ENCODE measurements at places on chromosomes 13 and 19. TPM values are rescaled to one million over a fixed set of nuclear protein-coding genes. Genes with fewer than 3 reads are reported as not detected.

GRCh38 chr19:18551631-18552030 is 6.0 kb upstream of the KXD1 start:
- H3K4me1 ChIP-seq, result no peaks in the 10 kb centered on the region
- H3K4me3 ChIP-seq, result no peak overlapping the region
- DNase-seq, result no peak
- no peaks in the 10 kb centered on the region for H3K27me3 ChIP-seq

DNA sequence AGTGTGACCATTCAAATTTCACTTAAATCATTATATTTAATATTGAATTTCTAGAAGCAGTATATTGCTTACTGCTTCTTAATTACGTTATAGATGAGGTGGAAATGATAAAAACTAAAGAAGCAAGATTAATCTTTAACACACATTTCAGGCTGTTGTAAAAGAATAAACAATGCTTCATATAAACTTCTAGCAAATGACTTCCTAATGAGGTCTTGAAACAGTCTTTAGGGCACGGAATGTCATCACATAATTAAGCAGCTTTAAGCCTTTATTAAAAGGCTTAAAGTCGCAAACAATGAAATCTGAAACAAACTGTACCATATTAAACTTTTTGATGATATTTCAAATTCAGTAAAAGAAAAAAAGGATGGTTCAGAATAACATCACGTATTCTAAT is 1.9 kb downstream of the SLITRK6 start:
- no peak overlapping the region for H3K4me3 ChIP-seq
- no peaks in the 10 kb centered on the region for H3K4me1 ChIP-seq
- DNase-seq, result no peak
- H3K27me3 ChIP-seq, result no peaks in the 10 kb centered on the region

GRCh38 chr13:104869501-104869900 is 1666.0 kb downstream of the EFNB2 start:
- no peak overlapping the region for H3K27ac ChIP-seq
- H3K36me3 ChIP-seq, result no peaks in the 10 kb centered on the region
- H3K4me1 ChIP-seq, result no peaks in the 10 kb centered on the region
- DNase-seq, result no peak

- no peaks in the 10 kb centered on the region for H3K4me1 ChIP-seq
- no peaks in the 10 kb centered on the region for H3K36me3 ChIP-seq
- H3K27me3 ChIP-seq, result no peaks in the 10 kb centered on the region
These were observed 32.5 kb downstream of the PCDH20 start for GRCh38 chr13:61383111-61383510.

- no peaks in the 10 kb centered on the region for H3K36me3 ChIP-seq
- DNase-seq, result no peak
- no peak overlapping the region for H3K27ac ChIP-seq
These were observed 25.4 kb upstream of the SEMA6B start for GRCh38 chr19:4584670-4585460.

DNA sequence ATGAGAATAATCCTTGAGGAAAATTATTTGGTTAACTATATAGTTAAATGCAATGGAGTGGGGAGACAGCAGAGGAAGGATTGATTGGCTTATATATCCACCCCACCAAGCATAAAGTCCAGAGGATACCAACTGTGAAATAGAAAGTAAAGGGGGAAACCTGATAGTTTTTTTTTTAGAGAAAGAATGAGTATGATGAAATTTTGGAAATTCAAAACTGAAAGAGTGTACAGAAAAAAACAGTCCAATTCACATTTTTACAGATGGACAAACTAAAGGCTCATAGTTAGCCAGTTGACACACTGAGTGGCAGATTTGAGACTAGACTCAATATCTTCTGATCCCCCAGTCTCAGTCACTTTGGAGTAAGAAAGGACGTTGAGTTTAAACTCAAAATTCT is 51.1 kb downstream of the FNDC3A start:
- H3K27me3 ChIP-seq, result no peaks in the 10 kb centered on the region
- no peak overlapping the region for H3K4me3 ChIP-seq
- H3K4me1 ChIP-seq, result no peaks in the 10 kb centered on the region
- DNase-seq, result no peak

GRCh38 chr19:41837981-41838708 is 6.3 kb downstream of the LYPD4 start:
- no peaks in the 10 kb centered on the region for H3K36me3 ChIP-seq
- no peak overlapping the region for H3K4me3 ChIP-seq
- no peak for DNase-seq
- no peaks in the 10 kb centered on the region for H3K27me3 ChIP-seq

DNA sequence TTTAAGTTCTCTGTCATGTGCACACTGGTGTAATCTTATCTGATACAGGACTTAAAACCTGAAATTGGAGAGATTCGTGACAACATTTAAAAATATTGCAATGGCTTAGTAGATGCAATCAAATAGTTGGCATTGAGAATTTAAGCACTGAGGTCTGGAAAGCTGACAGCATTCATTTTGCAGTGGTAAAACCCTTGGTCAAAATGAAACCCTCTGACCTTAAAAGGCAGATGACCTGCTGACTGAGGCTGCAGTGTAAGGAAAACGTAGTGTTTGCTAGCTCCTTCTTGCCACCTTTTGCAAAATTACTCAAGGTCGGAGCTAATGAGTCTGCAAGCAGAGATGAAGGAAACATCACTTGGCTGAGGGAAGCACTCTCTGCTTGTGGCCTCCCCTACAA is 150.6 kb downstream of the KCTD12 start:
- no peaks in the 10 kb centered on the region for H3K27me3 ChIP-seq
- H3K36me3 ChIP-seq, result no peaks in the 10 kb centered on the region
- H3K27ac ChIP-seq, result no peak overlapping the region
- no peak for DNase-seq
- H3K4me3 ChIP-seq, result no peak overlapping the region

DNA sequence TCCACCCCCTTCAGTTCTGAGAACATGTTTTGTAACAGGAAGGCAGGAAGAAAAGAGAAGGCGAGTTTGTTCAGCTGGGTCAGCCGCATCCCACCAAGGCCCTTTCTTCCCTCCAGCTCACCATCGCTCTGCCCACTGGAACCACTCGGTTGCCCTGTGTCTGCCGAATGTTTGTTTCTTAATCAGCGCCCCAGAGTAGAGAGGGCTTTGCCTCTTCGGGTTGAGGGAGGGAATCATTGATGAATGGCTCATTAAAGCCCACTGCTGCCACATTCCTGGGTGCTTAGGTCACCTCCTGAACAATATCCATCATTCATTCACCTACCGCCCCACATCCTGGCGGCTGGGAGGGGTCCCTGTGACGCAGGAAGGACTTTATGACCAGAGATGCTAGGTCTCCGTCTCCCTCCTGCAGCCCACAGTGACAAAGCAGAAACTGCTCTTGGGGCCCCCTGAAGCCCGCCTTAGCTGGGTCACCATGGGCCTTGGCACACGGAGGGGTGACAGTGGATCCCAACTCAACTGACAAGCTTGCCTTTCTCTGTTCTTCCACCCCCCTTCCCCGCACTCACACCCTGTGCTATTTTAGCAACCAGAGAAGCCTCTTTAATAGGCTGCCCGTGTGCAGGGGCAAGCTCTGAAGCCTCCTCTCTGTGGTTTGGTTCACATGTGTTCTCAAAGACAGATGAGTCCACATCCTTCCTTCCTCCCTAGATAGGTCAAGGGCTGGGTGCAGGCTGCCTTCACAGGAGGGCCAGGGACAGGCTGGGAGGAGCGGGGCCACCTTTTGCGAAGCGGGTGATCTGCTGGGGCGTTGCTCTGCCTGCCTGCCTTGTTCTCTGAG is 46.2 kb downstream of the ACTN4 start:
- H3K36me3 ChIP-seq, result peaks cover 8% of the 10 kb centered on the region
- no peaks in the 10 kb centered on the region for H3K4me1 ChIP-seq
- H3K27ac ChIP-seq, result peak overlapping the region; percentile 96
- DNase-seq, result no peak

GRCh38 chr13:67277581-67277980 is 47.4 kb upstream of the PCDH9 start:
- H3K4me1 ChIP-seq, result no peaks in the 10 kb centered on the region
- H3K36me3 ChIP-seq, result no peaks in the 10 kb centered on the region
- no peak overlapping the region for H3K27ac ChIP-seq
- no peak overlapping the region for H3K4me3 ChIP-seq

- DNase-seq, result no peak
- H3K4me3 ChIP-seq, result no peak overlapping the region
- H3K4me1 ChIP-seq, result no peaks in the 10 kb centered on the region
- no peaks in the 10 kb centered on the region for H3K36me3 ChIP-seq
- no peaks in the 10 kb centered on the region for H3K27me3 ChIP-seq
These were observed 1.0 kb upstream of the CEACAM1 start for GRCh38 chr19:42529248-42529764.

DNA sequence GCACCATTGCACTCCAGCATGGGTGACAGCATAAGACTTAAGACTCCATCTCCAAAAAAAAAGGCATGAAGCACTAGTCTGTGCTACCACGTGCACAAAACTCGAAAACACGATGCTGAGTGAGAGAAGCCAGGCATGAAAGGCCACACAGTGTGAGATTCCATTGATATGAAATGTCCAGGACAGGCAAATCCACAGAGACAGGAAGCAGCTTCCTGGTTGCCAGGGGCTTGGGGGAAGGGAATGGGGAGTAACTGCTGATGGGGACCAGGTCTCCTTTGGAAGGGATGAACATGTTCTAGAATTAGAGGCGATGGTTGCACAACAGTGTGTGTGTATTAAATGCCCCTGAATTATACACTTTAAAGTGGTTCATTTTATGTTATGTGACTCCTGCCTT is 15.9 kb upstream of the JUND start:
- no peaks in the 10 kb centered on the region for H3K27me3 ChIP-seq
- H3K27ac ChIP-seq, result no peak overlapping the region
- H3K4me3 ChIP-seq, result no peak overlapping the region
- DNase-seq, result no peak

DNA sequence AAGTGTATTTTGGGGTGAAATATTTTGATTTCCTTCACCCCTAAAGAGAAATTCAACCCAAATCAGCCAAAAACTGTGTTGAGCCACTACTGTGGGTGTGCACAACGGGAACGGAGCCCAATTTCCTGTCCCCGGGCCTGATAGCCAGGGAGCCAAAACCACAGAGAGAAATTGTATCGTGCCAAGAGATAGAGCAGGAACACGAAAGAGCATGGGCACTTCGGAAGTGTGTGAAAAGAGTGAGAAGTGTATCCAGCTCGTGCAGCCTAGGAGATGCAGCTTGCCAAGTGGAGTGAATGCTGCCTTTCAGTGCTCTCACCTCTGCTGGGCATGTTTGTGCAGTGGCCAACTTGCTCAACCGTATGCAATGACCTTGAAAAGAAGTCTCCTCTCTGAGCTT is 19.4 kb upstream of the PLEKHF1 start:
- no peak for DNase-seq
- H3K36me3 ChIP-seq, result no peaks in the 10 kb centered on the region
- peaks cover 8% of the 10 kb centered on the region for H3K4me1 ChIP-seq
- H3K27me3 ChIP-seq, result no peaks in the 10 kb centered on the region
- H3K4me3 ChIP-seq, result no peak overlapping the region

DNA sequence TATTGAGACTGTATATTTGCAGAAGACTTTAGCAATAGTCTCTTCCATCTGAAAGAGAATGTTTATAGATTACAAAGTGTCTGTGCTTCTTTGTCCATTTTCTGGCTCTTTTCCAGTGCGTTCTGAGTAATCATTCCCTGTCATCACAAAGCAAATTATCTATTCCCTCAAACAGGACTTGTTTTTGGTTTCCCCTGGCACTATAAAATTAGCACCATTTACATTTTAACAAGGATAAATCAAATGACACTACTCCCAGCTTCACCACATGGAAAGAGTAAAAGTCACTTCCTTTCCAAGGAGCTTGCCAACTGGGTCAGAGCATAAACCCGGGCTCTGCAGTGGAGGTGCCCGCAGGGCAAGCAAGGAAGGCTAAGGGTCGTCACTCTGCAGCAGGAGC is 88.1 kb downstream of the SHISA2 start:
- no peaks in the 10 kb centered on the region for H3K36me3 ChIP-seq
- no peak overlapping the region for H3K27ac ChIP-seq
- no peak for DNase-seq
- no peaks in the 10 kb centered on the region for H3K27me3 ChIP-seq
- H3K4me3 ChIP-seq, result no peak overlapping the region

- H3K27me3 ChIP-seq, result no peaks in the 10 kb centered on the region
- DNase-seq, result no peak
- H3K36me3 ChIP-seq, result no peaks in the 10 kb centered on the region
These were observed 61.2 kb upstream of the TM9SF2 start for GRCh38 chr13:99439850-99440604.

The POSTN gene
- total RNA-seq, result 128 TPM

The FOSB gene
- total RNA-seq, result 1.1 TPM

The TJP3 gene
- not detected for total RNA-seq

The FXYD3 gene
- 15.3 TPM for total RNA-seq

The NDFIP2 gene
- total RNA-seq, result 12.1 TPM

The PEG3 gene
- total RNA-seq, result 33.9 TPM

The ACP5 gene
- 7.6 TPM for total RNA-seq

The TPTE2 gene
- total RNA-seq, result not detected

The GTF2F1 gene
- 35.7 TPM for total RNA-seq

The SMIM24 gene
- not detected for total RNA-seq

The CADM4 gene
- 19.9 TPM for total RNA-seq

The CCDC70 gene
- total RNA-seq, result not detected
